Left renal cortex interstitium (tissue), 4 donors: ENCODE measurements at places on chromosomes 11 and 22.

DNA sequence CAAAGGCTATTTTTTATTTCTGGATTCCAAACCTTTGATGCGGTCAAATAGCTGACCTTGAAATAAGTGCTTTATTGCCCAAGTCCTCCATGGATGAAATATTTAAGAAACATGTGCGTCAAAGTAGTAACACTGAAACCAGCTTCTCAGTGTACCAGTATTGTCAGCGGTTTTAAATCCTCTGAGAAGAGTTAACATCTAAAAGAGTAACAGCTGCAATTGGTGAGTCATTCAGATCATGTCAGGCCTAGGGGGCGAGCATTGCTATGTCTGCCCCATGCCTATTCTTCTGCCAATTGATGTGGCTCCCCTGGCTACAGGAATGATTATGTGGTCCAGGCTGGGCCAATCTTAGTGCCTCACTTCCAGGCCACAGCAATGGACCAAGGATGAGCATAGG, 263.3 kb upstream of the SORL1-AS1 start:
- no peak for DNase-seq

DNA sequence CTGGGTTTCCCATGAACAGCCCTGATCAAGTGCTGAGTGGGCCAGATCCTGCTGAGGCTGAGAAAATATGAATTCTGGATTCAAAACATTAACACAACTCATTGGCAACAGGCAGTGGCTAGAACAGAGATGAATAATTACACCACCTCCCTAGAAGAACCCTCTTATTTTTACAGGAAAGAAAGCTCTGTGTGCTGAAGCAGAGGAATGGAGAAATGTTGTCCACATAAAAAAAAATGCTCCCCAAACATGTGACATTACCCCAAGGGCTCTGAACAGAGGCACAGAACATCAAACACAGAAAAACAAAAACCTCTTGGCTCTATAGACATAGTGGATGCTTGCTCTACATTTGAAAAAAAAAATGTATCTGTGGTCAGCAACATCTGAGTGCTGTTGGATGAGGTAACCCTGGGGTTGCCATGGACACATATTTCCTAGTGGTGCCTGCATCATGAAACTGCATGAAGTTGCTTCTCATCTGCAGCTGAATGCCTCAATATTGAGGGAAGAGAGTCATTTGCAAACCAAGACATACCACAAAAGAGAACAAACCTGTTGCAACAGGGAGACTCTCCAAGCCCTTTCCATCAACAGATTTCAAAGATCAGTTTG, 98.8 kb downstream of the SNX19 start:
- no peak for DNase-seq

- no peak for DNase-seq
Observed at GRCh38 chr11:20243974-20244373, 83.7 kb upstream of the DBX1 start.

- DNase-seq = no peak
Observed at GRCh38 chr11:74330075-74330858, 18.8 kb upstream of the P4HA3 start.

- DNase-seq = no peak
Observed at GRCh38 chr11:32985600-32985999, 30.1 kb upstream of the DEPDC7 start.

DNA sequence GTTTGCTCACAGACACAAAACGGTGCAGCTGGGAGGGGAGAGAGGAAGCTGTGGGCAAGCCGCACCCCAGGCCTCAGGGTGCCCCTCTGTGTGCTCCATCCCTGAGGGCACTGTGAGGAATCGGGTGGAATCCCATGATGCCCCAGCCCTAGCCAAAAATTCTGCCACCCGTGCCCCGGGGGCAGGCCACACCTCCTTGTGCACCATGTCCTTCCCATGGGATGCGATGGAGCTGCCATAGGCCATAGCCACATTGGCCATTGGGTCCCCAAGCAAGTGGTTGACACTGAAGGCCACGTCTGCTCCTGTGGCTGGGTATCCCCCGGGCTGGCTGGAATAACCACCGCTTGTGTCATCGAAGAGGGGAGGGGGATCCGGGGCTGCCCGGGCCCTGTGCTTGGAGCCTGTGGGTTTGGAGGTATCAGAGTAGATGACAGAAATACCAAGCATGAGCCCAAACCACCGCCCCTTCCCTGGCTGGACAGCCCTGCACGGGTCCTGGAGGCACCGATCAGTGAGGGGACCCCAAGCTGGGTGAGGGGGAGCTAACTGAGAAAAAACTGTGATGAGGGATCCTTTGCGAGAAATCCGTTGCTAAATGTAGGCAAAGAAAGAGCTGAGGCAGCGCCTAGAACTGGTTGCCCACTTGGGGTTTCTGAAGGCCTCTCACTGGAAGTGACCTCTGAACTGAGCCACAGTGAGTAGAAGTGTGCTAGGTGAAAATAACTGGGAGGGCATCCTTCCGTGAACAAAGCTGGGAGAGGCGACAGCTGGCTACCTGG, 863 bp downstream of the YIF1A start:
- no peak for DNase-seq

DNA sequence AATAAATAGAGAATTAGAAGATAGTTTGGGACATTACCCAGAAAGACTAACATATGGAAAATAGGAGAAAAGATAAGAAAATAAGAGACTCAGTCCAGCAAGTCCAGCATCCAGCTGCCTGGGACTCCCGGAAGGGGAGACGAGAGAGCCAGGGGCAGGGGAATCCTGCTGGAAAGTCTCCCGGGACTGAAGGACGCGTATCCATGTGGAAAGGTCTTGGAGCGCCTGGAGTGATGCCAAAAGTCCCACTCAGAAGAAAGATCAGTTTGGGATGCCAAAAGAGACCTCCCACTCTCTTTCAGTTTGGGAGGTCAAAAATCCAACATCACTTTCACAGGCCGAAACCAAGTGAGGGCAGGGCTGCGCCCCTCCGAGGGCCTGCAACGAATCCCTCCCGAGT, 30.7 kb downstream of the LRFN4 start:
- no peak for DNase-seq
